Activated naive CD8-positive, alpha-beta T cell treated with anti-CD3 and anti-CD28 coated beads, Interleukin-2, amount 50 U/mL, for 24 hours (primary cell): ENCODE measurements at places on chromosomes 2 and 18.

DNA sequence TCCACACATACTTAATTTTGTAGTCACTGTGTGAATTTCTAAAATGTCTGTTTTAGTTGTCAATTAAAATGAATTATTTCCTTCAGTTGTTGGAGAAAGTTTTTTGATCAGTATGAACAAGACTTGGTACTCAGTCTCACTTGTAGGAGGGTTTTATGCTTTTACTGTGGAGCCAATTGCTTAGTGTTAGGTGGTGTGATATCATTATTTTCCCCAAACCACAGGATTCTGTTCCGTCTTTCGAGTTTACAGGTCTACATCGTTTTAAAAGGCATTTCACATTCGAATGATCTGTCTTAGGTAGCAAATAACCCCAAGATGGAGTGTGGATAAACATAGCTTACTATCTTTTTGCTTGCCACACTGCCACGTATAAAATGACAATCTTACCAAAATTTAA, 803.1 kb downstream of the SATB2 start:
- DNase-seq: no peak

DNA sequence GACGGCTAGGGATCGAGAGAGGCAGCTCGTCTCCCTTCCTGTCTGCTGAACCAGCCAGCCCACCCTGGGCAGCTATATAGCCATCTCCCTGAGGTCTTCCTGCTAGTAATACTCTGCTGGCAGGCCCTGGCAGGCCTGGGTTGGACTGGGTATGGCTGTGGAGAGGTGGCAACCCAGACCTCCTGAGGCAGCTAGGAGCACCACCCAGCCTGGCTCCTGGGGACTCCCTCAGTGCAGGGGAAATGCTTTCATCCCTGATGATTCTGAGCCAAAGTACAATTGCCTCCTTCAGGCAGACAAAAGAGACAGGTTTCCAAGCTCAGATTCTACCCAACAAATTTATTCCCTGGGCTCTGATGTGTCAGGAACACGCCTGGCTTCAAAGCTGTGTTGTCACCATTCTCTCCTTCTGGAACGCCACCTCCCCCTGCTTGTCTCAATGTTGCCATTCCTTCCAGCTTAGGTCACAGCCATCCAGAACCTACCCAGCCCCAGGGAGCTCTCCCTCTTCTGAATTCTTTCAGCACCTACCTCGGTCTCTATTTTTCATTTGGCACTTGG, 4.7 kb upstream of the DNAJB2 start:
- DNase-seq: no peak

GRCh38 chr18:79819968-79820351, 22.2 kb downstream of the KCNG2 start:
- no peak for DNase-seq

GRCh38 chr2:170818752-170819470, 2.2 kb downstream of the GAD1 start:
- no peak for DNase-seq

GRCh38 chr2:11550302-11550701, 16.5 kb downstream of the GREB1 start:
- no peak for DNase-seq

DNA sequence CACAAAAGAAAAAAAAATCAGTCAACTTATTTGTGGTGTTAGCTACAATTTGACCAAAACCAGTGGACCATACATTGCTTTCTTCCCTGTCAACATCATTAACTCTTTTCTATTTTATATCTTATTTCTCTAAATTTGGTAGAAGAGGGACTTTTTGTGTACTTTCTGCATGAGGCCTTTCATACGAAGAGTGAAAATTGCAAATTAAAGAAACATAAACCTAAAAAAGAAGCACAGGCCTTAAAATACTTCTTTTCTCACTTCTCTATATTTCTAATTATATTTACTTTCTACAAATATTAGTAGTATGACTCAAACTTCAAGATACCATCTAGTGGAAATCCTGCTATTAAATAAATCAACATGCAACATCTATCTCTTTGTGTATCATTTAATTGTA, 1073.4 kb upstream of the ZEB2 start:
- no peak for DNase-seq

GRCh38 chr2:236157366-236157765, 10.8 kb downstream of the GBX2 start:
- no peak for DNase-seq

GRCh38 chr2:222434204-222434603, 9.9 kb downstream of the SGPP2 start:
- DNase-seq: no peak

DNA sequence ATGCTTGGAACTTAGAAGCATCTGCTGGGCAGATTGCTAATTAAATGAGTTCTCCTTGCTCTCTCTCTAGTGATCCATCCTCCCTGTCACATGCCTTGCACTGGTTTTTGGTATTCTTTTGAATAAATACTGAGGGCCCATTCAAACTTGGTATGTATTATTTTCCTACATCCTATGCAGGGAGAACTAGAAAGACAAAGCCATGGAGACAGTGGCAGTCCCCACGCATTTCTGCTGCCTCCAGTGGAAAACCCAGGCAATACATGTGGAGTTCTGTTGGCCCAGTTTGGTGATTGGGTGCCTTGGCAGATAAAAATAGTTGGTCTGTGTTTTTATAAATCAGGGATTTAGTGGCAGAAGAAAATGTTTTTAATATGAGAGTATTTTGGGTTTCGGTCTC, 68.7 kb downstream of the DIS3L2 start:
- no peak for DNase-seq

- DNase-seq: no peak
Observed at GRCh38 chr18:55699233-55699765, 111.3 kb upstream of the TCF4 start.

DNA sequence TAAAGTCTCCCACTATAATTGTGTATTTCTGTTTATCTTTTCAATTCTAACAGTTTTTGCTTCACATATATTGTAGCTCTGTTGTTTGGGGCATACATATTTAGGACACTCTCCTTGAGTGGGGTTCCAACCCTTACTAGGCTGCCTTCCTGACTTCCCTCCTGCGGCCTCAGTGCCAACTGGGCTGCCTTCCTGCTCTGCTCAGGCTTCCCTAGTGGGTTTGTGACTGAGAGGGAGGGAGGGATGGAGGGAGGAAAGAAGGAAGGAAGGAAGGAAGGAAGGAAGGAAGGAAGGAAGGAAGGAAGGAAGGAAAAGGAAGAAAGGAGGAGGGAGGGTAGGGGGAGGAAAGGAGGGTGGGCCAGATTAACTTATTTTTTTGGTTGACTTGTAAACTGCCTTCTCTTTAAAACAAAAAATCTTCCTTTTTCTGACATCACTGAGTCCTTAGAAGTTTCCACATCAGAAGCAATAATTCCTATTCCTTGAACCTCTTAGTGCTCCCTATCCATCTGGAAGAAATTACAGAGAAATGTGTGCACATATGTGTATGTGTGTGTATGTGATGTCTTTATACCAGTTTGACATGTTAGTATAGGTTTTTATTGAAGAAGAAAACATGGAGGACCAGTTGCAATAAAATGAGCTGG, 145.4 kb upstream of the PGAP1 start:
- DNase-seq: no peak

DNA sequence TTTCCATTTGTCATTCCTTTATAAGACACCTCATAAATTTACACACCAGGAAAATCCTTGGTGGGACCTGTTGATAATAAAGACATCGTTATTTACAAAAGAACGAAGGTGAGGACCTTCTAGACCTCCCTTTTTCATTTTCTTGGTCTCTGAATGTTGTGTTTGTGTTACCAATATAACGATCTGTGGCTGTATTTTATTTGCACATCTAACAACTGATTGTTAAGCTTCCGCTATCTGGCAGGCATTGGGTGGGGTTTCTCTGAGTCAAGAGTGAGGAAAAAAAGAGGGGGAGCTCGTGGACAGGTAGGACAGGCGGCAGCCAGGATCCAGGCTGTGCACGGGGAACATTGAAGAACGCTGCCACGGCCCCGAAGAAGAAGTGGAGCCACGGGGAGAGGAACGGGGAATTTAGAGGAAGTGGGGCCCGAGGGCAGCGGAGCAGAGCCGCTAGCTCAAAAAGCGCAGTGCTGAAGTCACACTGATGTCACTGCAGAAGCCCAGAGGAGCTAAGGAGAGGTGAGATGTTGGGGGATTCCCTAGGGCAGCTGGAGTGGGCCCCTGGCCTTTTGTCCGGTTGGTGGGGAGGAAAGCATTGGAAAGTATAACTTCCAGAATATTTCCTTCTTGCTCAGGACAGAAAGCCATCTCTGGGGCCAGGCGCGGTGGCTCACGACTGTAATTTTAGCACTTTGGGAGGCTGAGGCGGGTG, 20.9 kb upstream of the DNMT3A start:
- DNase-seq: peak; percentile 73

- DNase-seq: no peak
Observed at GRCh38 chr18:78685250-78685979, 294.2 kb upstream of the SALL3 start.

DNA sequence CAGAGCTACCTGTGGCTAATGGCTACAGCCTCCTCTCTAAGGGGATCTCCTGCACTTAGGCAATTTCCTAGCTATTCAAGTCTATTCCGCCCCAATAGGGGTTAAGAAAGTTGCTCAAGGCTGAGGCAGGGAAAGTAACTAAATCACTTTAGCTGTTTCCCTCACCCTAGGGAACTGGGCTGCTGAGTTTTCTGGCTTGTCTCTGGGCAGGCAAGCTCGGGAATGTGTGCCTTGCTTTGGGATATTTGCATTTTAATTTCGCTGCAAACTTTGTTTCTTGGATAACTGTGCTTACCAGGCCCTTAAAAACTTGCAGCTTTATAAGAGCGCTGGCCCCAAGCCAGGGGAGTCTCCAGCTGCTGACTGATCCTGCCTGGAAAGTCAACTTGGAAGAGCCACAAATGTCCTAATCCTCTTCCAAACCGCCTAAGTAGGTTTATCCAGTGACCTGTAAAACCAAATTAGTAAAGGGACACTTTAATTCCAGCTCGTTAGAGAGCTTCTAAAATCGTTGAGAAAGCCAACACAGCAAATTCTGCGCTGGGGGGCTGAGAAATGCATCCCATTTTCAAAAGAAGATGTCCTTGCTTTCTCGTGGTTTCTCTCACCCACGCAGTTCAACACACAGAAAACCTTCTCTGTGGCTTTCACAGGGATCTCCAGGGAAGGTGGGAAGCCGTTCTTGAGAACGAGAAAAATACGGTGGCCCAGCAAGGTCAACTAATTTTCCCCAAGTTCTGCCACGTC, 59.5 kb upstream of the SP3 start:
- DNase-seq: no peak

- DNase-seq: no peak
Observed at GRCh38 chr2:85698880-85699254, 4.7 kb downstream of the GNLY start.

DNA sequence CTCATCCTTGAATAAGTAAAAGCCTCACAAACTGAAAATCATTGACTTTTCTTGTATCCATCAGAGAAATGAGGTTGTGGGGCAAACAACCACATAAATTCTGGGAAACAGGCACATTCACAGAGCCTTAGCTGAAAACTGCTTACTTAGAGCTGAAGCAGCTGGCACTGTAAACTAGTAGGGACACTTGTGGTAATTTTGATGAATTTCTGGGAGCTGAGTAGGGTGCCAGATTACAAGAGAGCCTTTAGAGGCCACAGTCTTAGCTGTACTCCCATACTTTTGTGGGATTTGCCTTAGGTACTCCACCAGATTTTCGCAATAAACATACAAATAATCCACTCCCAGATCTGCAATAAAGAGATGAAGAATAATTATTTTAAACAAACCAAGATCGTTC, 315.2 kb downstream of the TMX3 start:
- DNase-seq: no peak

DNA sequence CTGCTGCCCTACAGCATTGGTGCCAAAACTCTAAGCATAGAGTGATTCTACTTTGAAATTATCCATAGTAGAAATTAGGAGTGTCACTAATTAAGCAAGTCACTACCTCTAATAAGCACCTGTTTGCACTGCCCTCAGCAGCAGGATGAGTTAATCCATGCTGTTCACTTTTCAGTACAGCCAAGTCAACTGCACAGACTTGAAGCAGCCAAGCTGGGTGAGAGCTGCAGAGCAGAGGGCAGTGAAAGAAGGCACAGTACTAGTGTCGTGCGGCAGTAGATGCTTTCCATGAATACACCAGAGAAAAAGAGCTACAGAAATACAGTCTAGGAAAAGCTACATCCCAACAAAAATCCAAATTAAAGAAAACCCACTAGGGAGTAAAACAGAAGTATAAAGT, 98.6 kb downstream of the RAPH1 start:
- no peak for DNase-seq

DNA sequence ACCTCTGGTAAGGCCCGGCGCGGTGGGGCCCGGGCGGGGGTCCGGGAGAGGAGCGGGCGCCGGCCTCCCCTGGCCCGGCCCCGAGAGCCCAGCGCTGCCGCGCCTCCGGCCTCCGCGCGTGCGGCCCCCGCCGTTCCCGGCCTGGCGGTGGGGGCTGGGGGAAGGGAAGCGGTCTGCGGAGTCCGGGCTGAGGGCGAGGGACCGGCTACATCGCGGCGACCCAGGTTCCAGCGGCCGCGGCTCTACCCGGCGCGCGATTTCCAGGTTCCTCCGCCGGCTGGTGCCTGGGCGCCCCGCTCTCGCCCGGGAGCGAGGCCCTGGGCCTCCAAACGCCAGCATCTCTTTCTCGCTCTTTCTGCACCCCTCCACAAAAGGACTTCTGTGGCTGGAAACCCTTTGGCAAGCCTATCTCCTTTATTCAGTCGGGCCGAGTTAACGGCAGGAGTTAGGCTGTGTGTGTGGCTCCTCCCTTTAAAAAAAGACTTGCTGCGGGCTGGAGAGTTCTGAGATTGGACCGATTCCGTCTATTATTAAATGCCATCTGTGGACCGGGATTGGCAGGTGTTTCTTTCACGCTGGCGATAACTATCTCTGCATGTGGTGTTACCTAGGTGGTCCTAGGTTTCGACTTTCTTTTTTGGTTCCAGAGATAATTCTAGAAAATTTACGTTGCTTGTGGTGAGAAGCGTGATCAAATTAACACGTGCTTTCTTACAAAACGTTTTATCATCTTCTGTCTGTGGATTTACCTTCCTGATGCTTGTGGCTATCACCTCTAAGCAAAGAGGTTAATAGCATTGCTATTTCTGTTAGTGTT, 592 bp downstream of the ME2 start:
- DNase-seq: peak; percentile 37

DNA sequence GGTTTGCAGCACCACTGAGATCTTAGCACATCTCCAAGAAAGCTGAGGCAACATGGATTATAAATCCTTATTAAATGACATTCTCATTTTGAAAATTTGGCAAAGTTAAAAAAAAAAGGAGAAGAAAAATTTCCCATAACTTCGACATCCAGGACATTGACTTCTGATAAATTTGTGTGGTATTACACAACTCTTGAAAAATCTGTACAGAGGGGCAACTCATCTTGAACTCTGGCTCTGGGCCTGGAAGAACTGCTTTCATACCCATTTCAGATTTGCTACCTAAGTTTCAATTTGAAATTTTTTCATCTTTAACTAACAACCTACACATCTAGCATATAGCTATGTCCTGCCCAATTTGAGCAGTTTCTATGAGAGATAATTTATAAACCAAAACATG, 118.0 kb upstream of the UGP2 start:
- no peak for DNase-seq
